Upper lobe of left lung (tissue), 6 donors: ENCODE measurements at places on chromosomes 7 and 10. TPM values are rescaled to one million over a fixed set of nuclear protein-coding genes. Genes with fewer than 3 reads are reported as not detected.

Gene KEL
- total RNA-seq = not detected

Gene SYCE1
- total RNA-seq = not detected

Gene GATA3
- total RNA-seq = 6.3 TPM

Gene GARIN1A
- 14.8 TPM for total RNA-seq

Gene NCF1
- 6.1 TPM for total RNA-seq

Gene AZGP1
- total RNA-seq = 26.6 TPM

Gene PKD2L1
- 8.4 TPM for total RNA-seq

Gene CTBP2
- 47.1 TPM for total RNA-seq

Gene ZNF804B
- total RNA-seq = not detected

Gene RINT1
- 12.1 TPM for total RNA-seq

Gene CC2D2B
- total RNA-seq = 3.3 TPM

Gene NUP205
- total RNA-seq = 41.9 TPM

Gene CABCOCO1
- 4.4 TPM for total RNA-seq
